ENCODE measurements at places on chromosomes 2 and 18. TPM values are rescaled to one million over a fixed set of nuclear protein-coding genes. Genes with fewer than 3 reads are reported as not detected.

GRCh38 chr2:116979916-116980764 is 834.4 kb upstream of the DDX18 start:
- no peak for DNase-seq

DNA sequence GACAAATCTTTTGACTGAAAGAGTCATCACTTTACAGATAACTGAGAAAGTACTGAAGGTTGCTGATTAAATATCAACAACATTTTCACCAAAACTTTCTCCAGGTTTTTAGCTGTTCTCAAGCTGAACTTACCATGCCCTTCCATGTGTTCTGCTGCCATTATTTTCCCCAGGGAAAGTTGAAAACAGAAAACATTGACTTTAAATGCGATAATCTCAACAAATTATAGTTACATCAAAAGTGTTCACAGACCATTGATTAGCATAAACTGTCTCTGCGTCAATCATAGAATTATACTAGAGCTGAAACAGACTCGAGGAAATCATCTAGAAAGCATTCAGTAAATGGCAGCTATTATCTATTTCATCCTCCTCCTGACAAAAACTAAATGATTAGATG is 51.4 kb downstream of the TRAPPC8 start:
- DNase-seq = no peak

DNA sequence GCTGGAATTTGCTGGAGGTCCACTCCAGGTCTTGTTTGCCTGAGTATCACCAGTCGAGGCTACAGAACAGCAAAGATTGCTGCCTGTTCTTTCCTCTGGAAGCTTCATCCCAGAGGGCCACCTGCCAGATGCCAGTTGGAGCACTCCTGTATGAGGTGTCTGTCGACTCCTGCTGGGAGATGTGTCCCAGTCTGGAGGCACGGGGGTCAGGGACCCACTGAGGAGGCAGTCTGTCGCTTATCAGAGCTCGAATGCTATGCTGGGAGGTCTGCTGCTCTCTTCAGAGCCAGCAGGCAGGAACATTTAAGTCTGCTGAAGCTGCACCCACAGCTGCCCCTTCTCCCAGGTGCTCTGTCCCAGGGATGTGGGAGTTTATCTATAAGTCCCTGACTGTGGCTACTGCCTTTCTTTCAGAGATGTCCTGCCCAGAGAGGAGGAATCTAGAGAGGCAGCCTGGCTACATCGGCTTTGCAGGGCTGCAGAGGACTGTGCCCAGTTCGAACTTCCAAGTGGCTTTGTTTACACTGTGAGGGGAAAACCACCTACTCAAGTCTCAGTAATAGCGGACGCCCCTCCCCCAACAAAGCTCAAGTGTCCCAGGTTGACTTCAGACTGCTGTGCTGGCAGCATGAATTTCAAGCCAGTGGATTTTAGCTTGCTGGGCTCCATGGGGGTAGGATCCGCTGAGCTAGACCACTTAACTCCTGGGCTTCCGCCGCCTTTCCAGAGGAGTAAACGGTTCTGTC is 301.1 kb downstream of the ERBB4 start:
- DNase-seq = no peak

GRCh38 chr2:241822264-241822623 is 13.3 kb downstream of the NEU4 start:
- no peak for DNase-seq

DNA sequence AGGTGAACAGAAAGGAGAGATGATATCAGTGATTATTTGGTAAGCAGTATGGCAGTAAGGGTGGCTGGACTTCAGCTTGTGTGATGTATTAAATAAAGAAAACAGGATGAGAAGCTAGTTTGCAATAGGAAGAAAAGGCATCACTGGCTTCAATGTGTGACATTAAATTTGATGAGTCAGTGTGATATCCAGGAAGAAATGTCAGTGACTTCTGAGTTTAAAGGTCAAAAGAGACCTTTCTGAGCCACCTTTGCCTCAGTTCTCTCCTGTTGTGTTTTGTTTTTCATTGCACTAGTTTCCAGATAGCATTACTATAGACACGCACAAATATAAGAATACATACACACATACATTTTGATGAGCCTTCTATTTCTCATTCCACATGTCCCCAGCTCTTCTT is 105.6 kb downstream of the PIGN start:
- peak; percentile 5 for DNase-seq

DNA sequence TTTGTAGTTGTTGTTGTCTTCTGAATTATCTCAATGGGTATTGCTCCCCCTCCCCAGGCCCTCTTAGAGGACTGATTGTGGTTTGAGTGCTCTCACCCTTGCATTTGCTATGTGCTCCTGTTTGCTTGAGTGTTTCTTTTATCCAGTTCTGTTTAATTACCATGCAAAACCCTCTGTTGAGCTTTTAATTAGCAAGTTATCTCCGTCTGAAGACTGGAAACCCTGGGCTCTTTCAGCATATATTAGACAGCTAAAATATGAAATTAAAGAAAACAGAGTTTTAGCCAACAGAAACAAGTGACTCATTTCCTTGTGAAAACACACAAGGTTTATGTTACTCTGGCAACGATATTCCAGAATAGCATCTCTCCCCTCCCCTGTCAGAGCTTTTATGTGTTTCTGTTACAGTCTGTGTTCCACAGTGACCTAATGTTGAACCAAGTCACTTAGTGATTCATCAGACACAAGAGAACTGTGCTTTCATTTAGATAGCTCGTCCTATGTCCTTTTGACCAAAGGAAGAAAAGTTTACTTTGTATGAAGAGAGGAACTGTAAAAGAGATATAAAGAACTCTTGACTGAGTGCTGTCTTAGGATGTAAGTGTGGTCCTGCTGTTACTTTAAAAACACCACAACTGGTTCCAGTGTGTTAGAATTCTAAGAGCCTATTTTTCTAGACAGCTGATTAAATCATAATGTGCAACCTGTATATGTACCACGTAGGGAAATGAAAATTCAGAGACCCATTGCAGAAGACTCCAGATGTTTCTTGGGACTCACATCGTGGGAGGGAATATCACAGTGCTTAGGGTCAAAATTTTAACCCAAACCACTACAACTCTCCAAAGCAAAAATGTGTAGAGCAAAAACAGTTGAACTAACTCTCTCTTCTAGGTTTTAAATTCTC is 172.8 kb upstream of the RBMS1 start:
- DNase-seq = peak; percentile 88

GRCh38 chr18:39846265-39846664 is 2108.8 kb upstream of the PIK3C3 start:
- DNase-seq = no peak

The AOX1 gene
- 0.14 TPM for total RNA-seq
